Endothelial cell of umbilical vein (primary cell): ENCODE measurements at places on chromosomes 16 and 17. TPM values are rescaled to one million over a fixed set of nuclear protein-coding genes. Genes with fewer than 3 reads are reported as not detected.

NPIPA5 gene
- 6.5 and 11.3 TPM in 2 replicates for total RNA-seq

LPO gene
- total RNA-seq = not detected in 2 replicates

PYDC1 gene
- total RNA-seq = not detected in 2 replicates

SLC4A1 gene
- total RNA-seq = not detected in 2 replicates

SRCIN1 gene
- total RNA-seq = 0.12 and 0.35 TPM in 2 replicates

GAA gene
- total RNA-seq = 45.9 and 49.7 TPM in 2 replicates

HOXB6 gene
- total RNA-seq = 24.0 and 27.4 TPM in 2 replicates
